Foreskin keratinocyte (primary cell): ENCODE measurements at places on chromosomes 4 and X. TPM values are rescaled to one million over a fixed set of nuclear protein-coding genes. Genes with fewer than 3 reads are reported as not detected.

PLAC8 gene
- total RNA-seq = 1.6 and 1.8 TPM in 2 replicates

DUSP21 gene
- not detected in 2 replicates for total RNA-seq

FAM120C gene
- total RNA-seq = 4.3 and 4.4 TPM in 2 replicates

GABRQ gene
- total RNA-seq = 0.03 and 0.04 TPM in 2 replicates

USP17L21 gene
- not detected in 2 replicates for total RNA-seq

PPID gene
- 36.1 and 38.5 TPM in 2 replicates for total RNA-seq

RIBC1 gene
- total RNA-seq = 0.35 and 0.58 TPM in 2 replicates

FGF2 gene
- total RNA-seq = 2.3 and 2.5 TPM in 2 replicates

TMSB15B gene
- total RNA-seq = 10.3 and 11.1 TPM in 2 replicates

CXCL5 gene
- total RNA-seq = 0.85 and 1.7 TPM in 2 replicates

PDZD11 gene
- 60.0 and 60.4 TPM in 2 replicates for total RNA-seq

FANCB gene
- total RNA-seq = 7.1 and 9.3 TPM in 2 replicates

SPP1 gene
- total RNA-seq = 0.17 and 0.18 TPM in 2 replicates

TKTL2 gene
- total RNA-seq = not detected in 2 replicates

SEPTIN11 gene
- total RNA-seq = 67.5 and 75.3 TPM in 2 replicates

ARL9 gene
- total RNA-seq = 0.60 and 0.75 TPM in 2 replicates

PRDM8 gene
- total RNA-seq = 6.8 and 7.5 TPM in 2 replicates
